ENCODE measurements at places on chromosomes 4 and X.

- no peak for DNase-seq
Measured at GRCh38 chrX:129721414-129721813, 17.4 kb upstream of the XPNPEP2 start.

- no peak for DNase-seq
Measured at GRCh38 chrX:57933321-57933720, 23.1 kb upstream of the ZXDA start.

DNA sequence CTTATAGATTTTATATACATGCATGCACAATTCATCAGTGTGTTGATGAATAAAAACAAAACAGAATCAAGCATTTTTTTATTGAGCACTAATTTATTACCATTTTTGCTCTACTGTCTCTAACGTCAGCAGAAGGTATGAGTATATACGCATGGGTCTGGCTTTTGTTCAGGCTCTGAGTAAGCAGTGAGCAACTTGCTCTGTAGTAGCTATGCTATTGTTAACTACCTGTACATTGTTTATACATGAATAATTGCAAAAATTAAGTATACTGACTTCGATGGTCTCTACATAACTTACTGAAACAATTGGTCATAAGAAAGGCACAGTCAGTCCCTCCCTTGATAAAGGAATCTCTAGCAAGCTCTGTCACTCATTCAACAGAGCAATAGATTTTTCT lies 122.9 kb downstream of the RS1 start:
- no peak for DNase-seq

- no peak for DNase-seq
Measured at GRCh38 chrX:98795636-98796035, 1614.4 kb downstream of the PCDH19 start.

DNA sequence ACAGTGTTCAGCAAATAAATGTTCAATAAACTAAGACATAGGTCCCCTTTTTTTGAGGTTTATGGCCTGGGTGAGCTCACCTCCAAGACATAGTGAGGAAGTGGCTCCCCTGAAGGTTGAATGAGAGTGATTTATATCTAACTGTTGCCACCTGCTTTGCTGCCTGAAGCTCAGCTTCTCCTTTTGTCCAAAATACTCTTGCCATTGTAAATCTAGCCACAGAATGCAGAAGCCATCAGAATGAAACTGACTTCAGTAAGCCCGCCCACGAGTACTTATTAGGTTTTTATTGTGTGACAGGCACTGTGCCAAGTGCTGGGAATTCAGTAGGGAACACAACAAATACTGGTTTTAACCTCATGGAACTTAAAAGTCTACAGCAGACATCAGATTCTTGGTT lies 18.0 kb downstream of the SPINK2 start:
- no peak for DNase-seq

GRCh38 chr4:119664168-119664907 lies 35.7 kb upstream of the PDE5A start:
- DNase-seq = no peak

- DNase-seq = no peak
Measured at GRCh38 chr4:27702730-27703431, 842.2 kb downstream of the STIM2 start.
